Endodermal cell (in vitro differentiated cells): ENCODE measurements at places on chromosomes 16 and 17. TPM values are rescaled to one million over a fixed set of nuclear protein-coding genes. Genes with fewer than 3 reads are reported as not detected.

OTOA gene
- total RNA-seq = 0.07 TPM in 1 of 2 replicates, not detected in the other

- DNase-seq = no peak
- H3K4me3 ChIP-seq = no peak overlapping the region
These were observed 19.9 kb upstream of the MLKL start for GRCh38 chr16:74720579-74720978.

TPSD1 gene
- total RNA-seq = not detected in 3 replicates

GRCh38 chr17:41618341-41619035 lies 5.9 kb downstream of the KRT17 start:
- no peaks in the 10 kb centered on the region for H3K4me1 ChIP-seq
- no peaks in the 10 kb centered on the region for H3K36me3 ChIP-seq
- H3K4me3 ChIP-seq = no peak overlapping the region
- H3K27me3 ChIP-seq = no peaks in the 10 kb centered on the region
- peak; percentile 52 for DNase-seq

GRCh38 chr16:68298907-68299561 lies 11.7 kb downstream of the SLC7A6OS start:
- peak overlapping the region; percentile 32 for H3K4me3 ChIP-seq
- H3K36me3 ChIP-seq = peaks cover 90% of the 10 kb centered on the region
- no peaks in the 10 kb centered on the region for H3K27me3 ChIP-seq
- peaks cover 26% of the 10 kb centered on the region for H3K4me1 ChIP-seq
- DNase-seq = no peak

KRTAP16-1 gene
- total RNA-seq = not detected in 3 replicates

GRCh38 chr16:57590654-57591085 lies 37.8 kb upstream of the ADGRG1 start:
- no peak overlapping the region for H3K4me3 ChIP-seq
- H3K27ac ChIP-seq = no peak overlapping the region
- H3K4me1 ChIP-seq = no peaks in the 10 kb centered on the region
- no peak for DNase-seq

GRCh38 chr16:46690281-46691178 lies 1.1 kb downstream of the ORC6 start:
- H3K27ac ChIP-seq = peak overlapping the region; percentile 96
- peaks cover 36% of the 10 kb centered on the region for H3K36me3 ChIP-seq
- H3K4me3 ChIP-seq = peak overlapping the region; percentile 99
- peak; percentile 52 for DNase-seq
- H3K4me1 ChIP-seq = peaks cover 10% of the 10 kb centered on the region

DNA sequence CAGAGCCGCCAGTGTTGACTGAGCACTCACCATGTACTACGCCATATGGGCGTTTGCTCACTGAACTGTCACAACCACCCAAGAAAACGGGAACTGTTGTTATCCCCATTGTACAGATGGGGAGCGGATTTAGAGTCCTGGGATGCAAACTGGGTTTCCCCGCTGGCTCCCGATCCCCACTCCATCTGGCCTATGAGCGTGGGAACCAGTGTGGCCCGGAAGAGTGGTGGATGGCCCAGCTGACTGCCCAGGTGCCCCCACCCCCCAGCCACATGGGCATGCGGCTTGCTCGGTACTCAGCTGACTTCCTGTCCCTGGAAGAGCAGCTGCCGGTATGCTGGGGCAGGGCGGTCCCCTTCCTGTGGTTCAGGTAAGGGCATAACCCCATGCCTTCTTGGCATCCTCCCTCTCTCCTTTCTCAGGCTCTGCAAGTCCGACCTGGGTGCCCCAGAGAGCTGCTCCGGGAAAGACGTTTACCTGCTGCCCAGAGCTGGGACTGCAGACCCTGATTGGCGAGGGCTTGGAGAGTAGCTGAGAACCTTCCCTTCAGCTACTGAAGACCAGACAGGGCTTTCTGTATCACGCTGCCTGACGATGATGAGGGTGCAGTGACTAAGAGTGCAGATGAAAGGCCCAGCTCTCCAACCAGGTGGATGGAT lies 16.2 kb downstream of the SOCS3 start:
- DNase-seq = peak; percentile 64
- H3K27me3 ChIP-seq = peaks cover 9% of the 10 kb centered on the region
- H3K27ac ChIP-seq = no peak overlapping the region

DNA sequence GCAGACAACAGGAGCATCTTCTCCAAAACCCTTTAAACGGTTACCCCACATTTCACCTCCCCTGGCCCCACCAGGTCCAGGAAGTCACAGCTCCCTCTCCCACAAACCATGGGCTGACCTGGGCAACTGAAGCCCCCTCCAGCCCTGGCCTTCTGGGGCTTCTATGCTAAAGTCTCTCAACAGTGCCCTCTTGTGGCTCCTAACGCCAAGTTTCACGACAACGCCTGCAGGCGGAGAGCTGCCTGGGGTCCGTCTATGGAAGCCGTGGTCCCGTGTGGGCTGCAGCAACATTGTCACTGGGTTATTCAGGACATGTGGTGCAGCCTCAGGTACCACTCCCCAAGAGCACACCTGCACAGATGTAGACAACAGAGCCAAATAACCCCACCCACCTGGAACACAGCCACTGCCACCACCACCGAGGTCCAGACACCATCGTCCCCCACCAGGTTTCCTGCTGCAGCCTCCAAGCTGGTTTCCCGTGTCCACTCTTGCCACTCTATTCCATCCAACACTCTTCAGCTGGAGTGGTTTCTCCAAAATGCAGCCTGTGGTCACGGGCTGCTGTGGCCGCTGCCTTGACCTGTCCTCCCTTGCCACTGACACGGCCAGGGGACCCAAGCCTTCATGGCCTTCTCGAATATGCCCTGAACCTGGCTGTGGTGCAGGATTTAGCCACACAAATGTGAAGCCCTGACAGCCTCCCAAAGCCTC lies 19.1 kb downstream of the C16orf95 start:
- no peaks in the 10 kb centered on the region for H3K4me1 ChIP-seq
- peak; percentile 89 for DNase-seq
- no peak overlapping the region for H3K27ac ChIP-seq
- H3K4me3 ChIP-seq = no peak overlapping the region

- no peaks in the 10 kb centered on the region for H3K4me1 ChIP-seq
- H3K36me3 ChIP-seq = no peaks in the 10 kb centered on the region
- no peaks in the 10 kb centered on the region for H3K27me3 ChIP-seq
These were observed 55.9 kb upstream of the SIAH1 start for GRCh38 chr16:48441106-48441505.

- no peak overlapping the region for H3K4me3 ChIP-seq
- DNase-seq = peak; percentile 42
- no peaks in the 10 kb centered on the region for H3K36me3 ChIP-seq
- H3K27me3 ChIP-seq = peaks cover 4% of the 10 kb centered on the region
These were observed 176.7 kb downstream of the TMEM132E start for GRCh38 chr17:34755981-34756636.

DNA sequence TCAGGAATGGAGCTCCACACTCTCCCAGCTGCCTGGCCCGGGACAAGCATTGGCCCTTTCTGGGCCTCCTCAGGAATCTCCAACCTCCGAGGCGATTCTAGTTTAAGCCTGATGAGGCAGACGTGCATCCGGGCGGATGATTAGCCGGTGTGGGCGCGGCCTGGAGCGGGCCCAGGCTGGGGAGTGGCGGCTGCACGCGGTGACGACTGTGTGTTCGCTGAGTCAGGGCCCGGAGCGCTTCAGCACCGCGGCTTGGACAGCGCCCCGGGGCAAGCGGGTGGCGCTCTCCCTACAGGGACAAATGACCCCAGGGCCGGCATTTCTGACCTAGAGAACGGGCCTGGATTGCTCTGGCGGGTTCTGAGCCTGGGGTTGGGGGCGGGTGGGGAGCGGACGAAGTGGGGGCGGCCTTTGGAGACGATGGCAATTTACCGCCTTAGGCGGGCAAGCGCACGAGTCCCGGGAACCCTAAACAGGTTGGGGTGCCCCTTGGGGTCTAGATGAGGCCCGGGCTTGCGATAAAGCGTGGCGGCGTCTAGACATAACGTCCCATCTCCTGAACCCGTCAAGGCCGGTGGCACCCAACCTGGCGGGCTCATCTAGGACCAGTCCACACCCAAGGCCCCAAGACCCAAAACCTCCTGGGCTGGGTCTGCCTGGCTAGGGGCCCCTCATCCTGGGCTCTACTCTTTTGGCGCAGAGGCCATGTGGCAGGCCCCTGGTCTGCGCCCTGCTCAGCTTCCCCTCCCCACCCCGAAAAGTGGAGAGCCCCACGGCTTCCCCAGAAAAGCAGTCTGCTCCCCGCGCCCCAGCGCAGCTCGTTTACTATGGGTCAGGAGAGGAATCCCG lies 22.3 kb upstream of the ZNHIT3 start:
- no peak overlapping the region for H3K27ac ChIP-seq
- peaks cover 67% of the 10 kb centered on the region for H3K27me3 ChIP-seq
- no peak overlapping the region for H3K4me3 ChIP-seq
- H3K4me1 ChIP-seq = no peaks in the 10 kb centered on the region
- H3K36me3 ChIP-seq = no peaks in the 10 kb centered on the region

DNA sequence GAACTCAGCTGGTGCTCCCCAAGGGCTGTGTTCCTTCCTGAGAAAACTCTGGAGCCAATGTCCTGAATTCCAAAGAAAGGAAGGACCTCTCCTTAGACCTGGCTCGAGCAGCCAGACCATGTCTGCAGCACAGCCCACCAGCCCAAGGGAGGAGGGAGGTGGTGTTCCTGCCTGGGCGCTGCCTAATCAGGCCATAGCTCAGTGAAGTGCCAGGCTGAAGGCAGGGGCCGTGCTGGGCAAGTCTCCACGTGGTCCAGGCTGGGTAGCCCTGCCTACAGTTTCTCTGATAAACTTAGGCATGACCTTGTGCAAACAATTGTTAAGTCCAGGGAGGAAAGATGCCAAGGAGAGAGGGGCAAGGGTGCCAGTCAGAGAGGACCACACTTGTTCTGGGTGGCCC lies 76.8 kb downstream of the MPRIP start:
- no peak for DNase-seq
- peaks cover 4% of the 10 kb centered on the region for H3K4me1 ChIP-seq
- no peak overlapping the region for H3K27ac ChIP-seq
- H3K36me3 ChIP-seq = no peaks in the 10 kb centered on the region
- no peaks in the 10 kb centered on the region for H3K27me3 ChIP-seq

PABPN1L gene
- not detected in 3 replicates for total RNA-seq

CAPN15 gene
- total RNA-seq = 67.9 and 76.1 TPM in 2 replicates

- H3K4me1 ChIP-seq = no peaks in the 10 kb centered on the region
- no peaks in the 10 kb centered on the region for H3K36me3 ChIP-seq
- H3K4me3 ChIP-seq = no peak overlapping the region
- H3K27ac ChIP-seq = no peak overlapping the region
- H3K27me3 ChIP-seq = no peaks in the 10 kb centered on the region
- DNase-seq = peak; percentile 72
These were observed 50.0 kb downstream of the DNAH2 start for GRCh38 chr17:7767405-7768021.

- no peaks in the 10 kb centered on the region for H3K27me3 ChIP-seq
- H3K36me3 ChIP-seq = peaks cover 36% of the 10 kb centered on the region
- no peaks in the 10 kb centered on the region for H3K4me1 ChIP-seq
These were observed 51.2 kb downstream of the PLD6 start for GRCh38 chr17:17154981-17155380.
